ENCODE measurements at places on chromosomes 6 and 20.

GRCh38 chr20:11995805-11996567 is 78.3 kb downstream of the BTBD3 start:
- no peak for DNase-seq

- no peak for DNase-seq
These were observed 20.0 kb downstream of the PPP1R16B start for GRCh38 chr20:38825571-38825900.

DNA sequence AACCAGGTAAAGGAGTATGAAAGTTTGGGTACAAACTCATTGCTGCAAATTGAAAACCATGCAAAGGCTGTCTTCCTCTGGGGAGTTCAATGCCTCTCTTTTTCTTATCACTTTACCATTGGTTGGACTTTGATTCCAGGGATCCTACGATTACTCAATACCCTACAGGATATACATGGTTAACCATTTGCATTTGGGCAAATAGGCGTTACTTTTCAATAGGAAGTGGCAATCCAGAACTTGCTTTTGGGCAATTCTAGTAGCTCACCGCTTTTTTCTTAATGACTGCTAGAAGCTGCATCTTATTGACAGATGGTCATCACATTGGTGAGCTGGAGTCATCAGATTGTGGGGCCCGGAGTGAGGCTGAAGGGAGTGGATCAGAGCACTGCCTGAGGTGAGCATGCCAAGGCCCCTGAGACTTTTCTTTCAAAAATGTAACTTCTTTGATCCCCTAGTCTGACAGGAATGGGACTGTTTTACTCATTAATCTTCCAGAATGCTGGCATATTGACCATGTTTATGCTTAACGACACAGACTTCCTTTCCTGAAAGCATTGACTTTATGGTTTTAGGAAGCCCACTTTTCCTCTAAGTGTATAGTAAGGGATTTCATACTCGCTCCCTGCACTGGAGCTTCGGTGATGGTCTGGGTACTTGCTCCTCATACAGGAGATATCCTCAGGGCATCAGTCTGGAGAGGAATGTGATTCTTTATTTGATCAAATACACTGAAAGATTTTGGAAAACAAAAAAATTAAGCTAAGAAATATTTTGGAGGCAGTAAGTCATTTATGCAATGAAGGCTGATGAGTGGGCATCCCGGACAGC is at the start of gene CCR6:
CCR6 (plus strand) TSS at position 270 of the 831 bp plus-strand sequence. CDS start 13,039 bp downstream, outside the sequence.
- no peak for DNase-seq

DNA sequence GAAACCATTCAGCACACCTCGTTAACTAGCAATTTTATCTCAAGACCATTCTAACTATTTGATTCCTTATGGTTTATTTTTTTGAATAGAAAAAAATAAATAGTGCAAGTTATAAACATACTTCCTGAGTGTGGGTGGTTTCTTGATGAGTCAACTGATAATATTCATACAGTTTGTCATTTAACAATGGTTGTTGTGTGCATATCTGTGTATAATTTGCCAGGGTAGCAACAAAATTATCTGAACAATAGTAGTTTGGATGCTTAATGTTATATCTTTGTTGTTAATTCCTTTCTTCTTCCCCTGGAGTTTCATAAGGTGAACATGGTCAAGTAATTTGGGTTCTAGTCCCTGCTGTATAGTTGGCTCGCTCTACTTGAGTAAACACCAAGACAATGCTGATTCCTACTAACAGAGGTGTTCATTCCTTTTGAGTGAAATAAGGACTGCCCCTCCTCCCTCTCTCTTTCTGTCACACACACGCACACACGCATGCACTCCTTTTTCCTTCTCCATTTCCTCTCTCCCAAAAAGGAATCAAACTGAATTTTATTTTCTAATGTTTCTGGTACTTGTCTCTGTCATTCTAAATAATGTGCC is 938.1 kb upstream of the EPHA7 start:
- no peak for DNase-seq

DNA sequence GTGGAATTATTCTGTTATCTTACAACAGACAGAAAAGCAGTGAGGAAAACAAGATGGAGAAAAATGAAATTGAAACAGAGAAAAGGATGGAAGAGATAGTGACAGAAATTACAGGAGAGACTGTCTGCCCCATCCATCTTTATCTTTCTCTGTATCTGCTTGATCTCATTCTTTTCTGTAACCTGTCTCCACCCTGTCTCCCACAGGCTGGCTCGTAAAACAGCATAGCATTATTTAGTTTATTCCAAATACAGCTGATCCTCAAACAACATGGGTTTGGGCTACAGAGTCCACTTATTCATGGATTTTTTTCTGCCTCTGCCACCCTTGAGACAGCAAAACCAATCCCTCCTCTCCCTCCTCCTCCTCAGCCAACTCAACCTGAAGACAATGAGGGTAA is 482.3 kb upstream of the JARID2 start:
- no peak for DNase-seq

DNA sequence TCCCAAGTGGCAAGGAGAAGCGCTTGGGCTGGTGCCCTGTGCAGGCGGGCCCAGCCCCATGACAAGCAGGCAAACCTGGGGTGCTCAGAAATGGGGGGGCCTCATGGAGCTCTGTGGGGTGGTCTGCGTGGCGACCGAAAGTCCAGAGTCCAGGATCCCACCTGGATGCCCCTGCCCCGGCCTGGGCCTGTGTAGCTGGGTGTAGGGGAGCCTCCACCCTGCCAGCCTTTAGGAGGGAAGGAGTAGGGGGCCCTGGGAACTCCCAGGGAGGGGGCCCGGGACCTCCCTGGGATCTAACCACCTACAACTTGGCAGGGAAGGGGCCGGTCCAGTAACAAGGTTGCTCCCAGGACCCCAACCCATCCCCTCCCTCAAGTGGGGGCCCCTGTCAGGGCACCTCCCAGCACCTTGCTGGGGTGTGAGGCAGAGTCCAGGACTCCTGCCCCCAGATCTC is 4.5 kb upstream of the LAMA5 start:
- no peak for DNase-seq

DNA sequence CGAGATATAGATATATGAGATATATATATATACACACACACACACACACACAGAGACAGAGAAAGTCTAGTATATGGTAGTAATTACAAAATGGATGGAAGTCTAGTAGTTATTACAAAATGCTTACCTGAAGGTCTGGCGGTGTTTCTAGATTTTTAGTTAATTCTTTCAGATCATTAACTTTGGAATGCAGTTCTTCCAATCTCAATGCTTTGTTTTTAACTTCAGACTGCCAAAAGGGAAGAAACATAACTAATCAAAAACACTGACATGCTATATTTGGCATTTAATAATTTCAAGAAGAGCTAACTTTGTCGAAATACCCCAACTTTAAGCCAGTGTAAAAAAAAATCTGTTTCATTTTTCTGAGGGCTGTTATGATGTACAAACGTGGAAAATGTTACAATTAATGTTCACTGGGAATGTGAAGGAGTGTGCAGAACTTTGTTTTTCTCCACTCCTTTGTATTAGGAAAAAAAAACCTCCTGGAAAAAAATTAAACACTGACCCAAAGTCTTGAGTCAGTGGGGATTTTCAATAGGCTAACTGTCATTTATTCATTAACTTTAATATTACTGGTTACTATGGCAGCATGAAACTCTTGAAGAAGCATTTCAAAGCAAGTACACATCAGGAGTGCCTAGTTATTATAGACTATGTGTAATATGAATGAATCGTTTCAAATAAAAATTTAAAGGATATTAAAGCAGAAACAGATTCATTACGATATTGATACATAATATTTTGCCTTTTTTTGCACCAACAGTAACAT is 232.9 kb downstream of the SYNE1 start:
- no peak for DNase-seq

- no peak for DNase-seq
These were observed 742 bp upstream of the CEP85L start for GRCh38 chr6:118652051-118652615.

DNA sequence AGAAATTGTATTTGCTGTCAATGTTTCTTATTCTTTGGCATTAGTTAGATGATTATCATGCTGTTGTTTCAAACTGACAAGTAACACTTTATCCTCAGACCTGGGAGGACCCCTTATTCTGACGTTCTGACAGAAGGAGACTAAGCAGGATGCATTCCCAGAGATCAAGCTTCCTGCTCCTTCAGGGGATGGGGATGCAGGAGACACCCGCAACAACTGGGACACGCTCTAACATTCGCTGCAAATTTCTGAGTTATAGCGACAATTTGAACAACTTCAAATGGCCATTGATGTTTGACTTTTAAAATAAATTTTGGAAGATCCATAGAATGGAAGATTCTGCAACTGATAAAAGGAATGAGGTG is 69.0 kb upstream of the ZNF184 start:
- DNase-seq = no peak

DNA sequence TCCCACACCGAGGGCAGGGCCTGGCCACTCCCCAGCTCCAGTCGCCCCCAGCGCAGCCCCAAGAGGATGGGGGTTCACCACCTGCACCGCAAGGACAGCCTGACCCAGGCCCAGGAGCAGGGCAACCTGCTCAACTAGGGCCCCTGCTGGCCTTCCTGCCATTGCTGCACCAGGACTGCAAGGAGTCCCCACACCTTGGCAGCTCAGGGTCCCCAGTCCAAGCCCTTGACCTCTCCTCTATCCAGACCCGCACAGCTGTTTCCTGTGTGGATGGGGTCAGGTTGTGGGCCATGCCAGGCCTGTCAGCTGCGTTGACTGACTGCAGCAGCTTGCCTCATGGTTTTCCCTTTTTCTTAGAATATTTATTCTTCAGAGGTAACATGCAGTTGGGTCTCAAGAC is 4.4 kb downstream of the LRRC73 start:
- DNase-seq = no peak

DNA sequence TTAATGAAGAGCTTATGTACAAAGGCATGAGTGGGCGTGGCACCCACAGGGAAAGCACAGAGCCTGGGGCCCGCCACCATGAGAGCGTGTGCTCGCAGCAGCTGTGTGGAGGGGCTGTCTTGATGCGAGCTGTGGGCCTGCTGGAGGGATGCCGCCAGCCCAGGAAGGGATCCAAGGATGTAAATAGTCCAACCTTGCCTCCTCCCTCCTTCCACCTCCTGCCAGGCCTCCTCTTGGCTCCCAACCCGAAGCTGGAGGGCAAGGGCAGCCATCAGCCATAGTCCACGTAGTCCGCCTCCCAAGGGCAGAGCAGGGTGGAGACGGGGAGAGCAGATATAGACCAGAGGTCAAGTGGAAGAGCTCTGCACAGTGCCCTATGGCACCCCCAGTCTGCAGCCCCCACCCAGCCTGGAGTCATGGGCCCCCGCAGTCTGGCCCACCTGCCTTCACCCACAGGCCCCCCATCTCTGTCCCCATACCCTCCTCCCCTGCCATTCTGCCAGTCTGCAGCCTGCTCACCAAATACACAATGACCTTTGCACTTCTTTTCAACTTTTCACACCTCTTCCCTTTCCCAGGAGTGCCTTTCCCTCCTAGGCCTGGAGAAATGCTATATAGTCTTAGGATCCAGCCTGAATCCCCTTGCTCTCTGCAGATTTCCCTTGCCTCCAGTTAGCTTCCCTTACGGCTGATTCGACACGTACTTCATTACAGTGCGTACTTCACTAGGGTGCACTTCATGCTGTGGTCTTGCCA is 77.1 kb downstream of the SHLD1 start:
- no peak for DNase-seq

- DNase-seq = no peak
These were observed 10.7 kb upstream of the ULBP3 start for GRCh38 chr6:150079604-150080003.

- DNase-seq = no peak
These were observed 1.9 kb downstream of the GCNT2 start for GRCh38 chr6:10522929-10523573.

GRCh38 chr6:116945809-116946208 is 68.8 kb downstream of the RFX6 start:
- no peak for DNase-seq

DNA sequence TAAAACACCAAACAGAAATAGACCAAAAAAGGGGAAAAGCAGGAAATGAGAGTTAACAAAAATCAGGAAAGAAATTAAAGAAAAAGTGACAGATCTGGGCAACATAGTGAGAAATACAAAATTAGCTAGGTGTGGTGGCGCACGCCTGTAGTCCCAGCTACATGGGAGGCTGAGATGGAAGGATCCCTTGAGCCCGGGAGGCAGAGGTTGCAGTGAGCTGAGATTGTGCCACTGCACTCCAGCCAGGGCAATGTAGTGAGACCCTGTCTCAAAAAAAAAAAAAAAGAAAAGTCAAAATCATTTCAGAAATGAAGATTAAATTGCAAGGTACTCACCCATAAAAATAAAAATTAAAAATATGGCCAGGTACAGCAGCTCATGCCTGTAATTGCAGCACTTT is 13.0 kb upstream of the GRM4 start:
- no peak for DNase-seq

- DNase-seq = no peak
These were observed 492.4 kb downstream of the PKHD1 start for GRCh38 chr6:51594981-51595380.

DNA sequence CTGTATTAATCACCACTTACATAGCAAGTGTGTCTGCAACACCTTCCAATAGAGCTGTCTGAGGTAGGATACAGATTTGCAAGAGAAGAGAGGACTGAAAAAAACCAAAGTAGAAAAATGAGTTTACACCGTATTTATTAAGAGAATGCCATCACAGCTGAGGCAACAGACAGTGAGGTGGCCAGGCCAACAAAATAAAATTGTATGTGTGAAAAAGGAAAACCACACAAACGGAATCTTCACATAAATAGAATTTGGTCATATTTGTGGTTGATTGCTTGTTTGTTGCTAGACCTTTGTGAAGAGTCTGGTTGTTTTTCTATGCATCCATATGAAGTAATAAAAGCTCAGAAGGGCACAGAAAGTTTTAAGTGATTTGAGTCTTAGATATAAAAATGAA is 157.8 kb upstream of the TSHZ2 start:
- no peak for DNase-seq

DNA sequence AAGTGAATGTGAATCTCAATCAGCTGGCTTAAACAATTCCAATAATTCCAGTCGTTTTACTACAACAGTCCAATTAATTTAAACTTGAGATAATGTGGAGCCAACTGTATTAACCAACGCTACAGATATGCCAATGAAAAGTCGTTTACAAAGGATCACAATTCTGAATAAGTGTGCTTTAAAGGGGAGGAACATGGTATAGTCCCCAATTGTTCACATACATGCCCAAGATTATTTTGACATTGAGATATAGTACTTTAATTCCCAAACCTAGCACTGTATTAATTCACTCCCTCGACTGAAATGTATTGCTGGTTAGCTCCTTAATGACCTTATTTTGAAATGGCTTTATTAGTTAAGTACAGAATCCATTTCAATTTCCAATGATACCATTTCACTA is 2.5 kb downstream of the AKIRIN2 start:
- no peak for DNase-seq

GRCh38 chr6:170174124-170174770 is 116.6 kb downstream of the DLL1 start:
- DNase-seq = no peak
